Heart right ventricle (tissue), 16 donors: ENCODE measurements at places on chromosomes 11 and 22. TPM values are rescaled to one million over a fixed set of nuclear protein-coding genes. Genes with fewer than 3 reads are reported as not detected.

PAX6 gene
- polyA plus RNA-seq = 0.01 TPM

DRD2 gene
- 0.01 TPM for polyA plus RNA-seq

OR5T1 gene
- polyA plus RNA-seq = not detected

GLB1L2 gene
- polyA plus RNA-seq = 0.22 TPM

POU2AF3 gene
- 0.35 TPM for polyA plus RNA-seq

KIAA1671 gene
- polyA plus RNA-seq = 5.7 TPM

NRIP3 gene
- polyA plus RNA-seq = 0.13 TPM

SOX10 gene
- polyA plus RNA-seq = 1.8 TPM

SLC22A25 gene
- not detected for polyA plus RNA-seq

DNA sequence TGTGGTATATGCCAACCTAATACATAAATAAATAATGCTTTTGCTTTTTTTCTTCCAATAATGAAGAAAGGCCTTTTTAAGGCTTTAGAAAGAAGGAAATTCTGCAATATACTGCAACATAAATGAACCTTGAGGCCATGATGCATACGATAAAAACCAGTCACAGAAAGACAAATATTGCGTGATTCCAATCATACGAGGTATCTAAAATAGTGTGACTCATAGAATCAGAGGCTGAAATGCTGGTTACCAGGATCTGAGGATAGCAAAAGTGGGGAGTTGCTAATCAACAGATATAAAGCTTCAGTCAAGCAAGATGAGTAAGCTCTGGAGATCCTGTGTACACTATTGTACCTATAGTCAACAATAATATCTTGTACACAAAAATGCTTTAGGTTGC, 24.2 kb downstream of the MS4A6A start:
- no peak for DNase-seq

- no peak for DNase-seq
These were observed 1.1 kb downstream of the GVQW3 start for GRCh38 chr11:76382209-76382608.

- no peak for DNase-seq
These were observed 101.9 kb downstream of the MRTFA start for GRCh38 chr22:40534379-40535188.

DNA sequence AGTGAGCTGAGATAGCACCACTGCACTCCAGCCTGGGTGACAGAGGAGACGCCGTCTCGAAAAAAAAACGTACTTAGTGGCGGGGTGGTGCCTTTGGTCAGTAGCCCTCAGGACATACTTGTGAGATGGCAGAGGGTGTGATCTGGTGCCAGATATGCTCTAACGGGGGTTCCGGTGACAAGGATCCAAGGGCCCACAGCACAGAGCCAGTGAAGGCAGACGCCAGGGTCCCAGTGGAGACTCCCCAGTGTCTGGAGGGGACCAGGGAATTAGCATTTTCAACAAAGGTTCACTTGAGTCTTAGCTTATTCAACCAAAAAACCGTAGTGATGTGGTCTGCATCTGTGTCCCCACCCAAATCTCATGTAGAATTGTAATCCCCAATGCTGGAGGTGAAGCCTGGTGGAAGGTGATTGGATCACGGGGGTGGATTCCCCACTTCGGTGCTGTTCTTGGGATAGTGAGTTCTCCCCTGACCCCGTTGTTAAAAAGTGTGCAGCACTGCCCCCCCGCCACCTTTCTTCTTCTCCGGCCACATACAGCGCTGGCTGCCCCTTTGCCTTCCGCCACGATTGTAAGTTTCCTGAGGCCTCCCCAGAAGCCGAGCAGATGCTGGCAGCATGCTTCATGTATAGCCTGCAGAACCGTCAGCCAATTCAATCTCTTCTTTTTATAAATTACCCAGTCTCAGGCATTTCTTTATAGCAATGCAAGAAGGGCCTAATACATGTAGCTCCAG, 26.6 kb upstream of the OSBPL5 start:
- no peak for DNase-seq

- no peak for DNase-seq
These were observed 296.7 kb upstream of the ANO5 start for GRCh38 chr11:21896216-21896615.

DNA sequence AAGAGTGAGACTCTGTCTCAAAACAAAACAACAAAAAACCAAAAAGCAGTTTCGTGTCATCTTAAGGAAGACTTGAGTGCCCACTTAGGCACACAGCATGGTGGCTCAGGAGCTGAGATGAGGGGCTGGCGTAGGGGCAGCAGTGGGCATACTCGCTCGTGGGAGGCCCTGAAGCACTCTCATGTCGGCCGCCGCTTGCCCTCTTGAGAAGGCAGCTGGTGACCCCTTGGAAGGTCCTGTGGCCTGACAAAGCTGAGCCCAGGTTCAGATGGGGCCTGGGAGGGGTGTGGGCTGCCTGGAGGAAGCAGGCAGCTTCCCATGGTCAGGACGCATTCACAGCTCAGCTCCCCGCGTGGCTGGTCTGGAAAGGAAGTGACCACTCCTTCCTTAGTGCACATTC, 15.0 kb downstream of the MUC5B start:
- no peak for DNase-seq

DNA sequence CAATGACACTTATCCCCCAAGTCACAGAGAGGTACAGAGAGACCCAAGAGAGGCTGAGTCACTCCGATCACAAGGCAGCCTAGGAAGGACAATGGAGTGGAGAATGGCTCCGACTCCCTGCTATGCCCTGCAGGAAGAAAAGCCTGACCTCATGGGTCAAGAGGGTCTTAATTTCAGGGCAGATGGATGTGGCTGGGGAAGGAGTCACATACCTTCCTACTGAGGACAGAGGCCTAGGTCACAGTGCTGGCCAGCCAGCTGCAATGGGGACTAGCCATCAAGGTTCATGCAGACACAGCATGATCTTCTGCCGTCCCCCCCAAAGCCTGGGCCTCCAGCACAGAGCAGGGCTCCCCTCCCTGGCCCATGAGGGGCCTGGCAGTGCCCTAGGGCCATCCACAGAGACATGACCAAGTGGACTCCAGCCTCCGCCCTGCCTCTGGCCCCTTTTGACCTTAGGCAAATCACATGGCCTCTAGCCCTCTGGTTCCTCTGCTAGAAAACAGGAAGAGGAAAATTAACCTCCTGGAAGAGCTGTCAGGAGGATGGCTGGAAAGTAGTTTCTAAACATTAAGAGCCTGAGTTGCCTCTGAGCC, 1.8 kb downstream of the ARRB1 start:
- no peak for DNase-seq

- no peak for DNase-seq
These were observed 6.0 kb upstream of the CLCF1 start for GRCh38 chr11:67379061-67380058.

- DNase-seq = no peak
These were observed 3.9 kb downstream of the FDX1 start for GRCh38 chr11:110433393-110434333.

DNA sequence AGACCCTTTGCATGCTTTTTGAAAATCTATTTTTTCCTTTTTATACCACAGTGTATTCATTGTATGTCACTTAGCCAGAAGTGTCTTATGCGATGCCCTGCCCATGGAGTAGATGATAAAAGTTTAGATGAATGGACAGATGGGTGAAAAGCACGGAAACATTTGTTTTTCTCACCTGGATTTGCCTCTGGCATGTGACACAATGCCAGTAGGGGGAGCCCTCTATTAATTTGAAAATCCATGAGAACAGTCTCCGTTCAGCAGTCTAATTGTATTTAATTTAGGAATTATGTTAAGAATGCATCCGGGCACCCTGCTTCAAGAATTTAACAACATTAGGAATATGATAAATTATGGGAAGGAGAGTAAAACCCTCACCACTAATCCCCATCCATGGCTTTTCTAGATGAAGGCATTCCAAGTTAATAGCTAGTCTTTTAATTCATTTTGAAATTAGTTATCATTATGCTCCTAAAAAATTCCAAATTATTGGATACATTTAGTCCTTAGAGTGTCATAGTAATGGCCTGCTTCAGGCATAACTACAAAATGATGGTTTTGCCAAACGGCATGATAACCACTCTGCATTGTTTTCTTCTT, 55.3 kb upstream of the ALKBH3 start:
- DNase-seq = no peak

GRCh38 chr11:91046261-91046660, 823.4 kb upstream of the CHORDC1 start:
- no peak for DNase-seq

DNA sequence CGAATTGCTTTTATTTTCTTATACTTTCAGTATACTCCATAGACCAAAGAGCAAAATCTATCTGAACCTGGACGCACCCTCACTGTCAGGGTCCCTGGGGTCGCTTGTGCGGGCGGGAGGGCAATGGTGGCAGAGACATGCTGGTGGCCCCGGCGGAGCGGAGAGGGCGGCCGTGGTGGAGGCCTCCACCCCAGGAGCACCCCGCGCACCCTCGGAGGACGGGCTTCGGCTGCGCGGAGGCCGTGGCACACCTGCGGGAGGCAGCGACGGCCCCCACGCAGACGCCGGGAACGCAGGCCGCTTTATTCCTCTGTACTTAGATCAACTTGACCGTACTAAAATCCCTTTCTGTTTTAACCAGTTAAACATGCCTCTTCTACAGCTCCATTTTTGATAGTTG, 1077.4 kb downstream of the BRD1 start:
- no peak for DNase-seq

GRCh38 chr11:1942558-1943260, 4.4 kb upstream of the MRPL23 start:
- DNase-seq = no peak
